Foreskin fibroblast (primary cell): ENCODE measurements at places on chromosomes 16 and 17.

DNA sequence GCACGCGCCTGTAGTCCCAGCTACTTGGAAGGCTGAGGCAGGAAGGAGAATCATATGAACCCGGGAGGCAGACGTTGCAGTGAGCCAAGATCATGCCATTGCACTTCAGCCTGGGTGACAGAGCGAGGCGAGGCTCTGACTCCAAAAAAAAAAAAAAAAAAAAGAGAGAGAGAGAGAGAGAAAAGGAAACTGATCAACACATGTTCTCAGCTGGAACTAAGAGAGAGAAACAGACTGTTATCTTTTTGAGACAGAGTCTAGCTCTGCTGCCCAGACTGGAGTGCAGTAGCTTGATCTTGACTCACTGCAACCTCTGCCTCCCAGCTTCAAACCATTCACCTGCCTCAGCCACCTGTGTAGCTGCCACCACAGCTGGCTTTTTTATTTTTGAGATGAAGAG is 60.4 kb downstream of the STH start:
- no peak for DNase-seq

DNA sequence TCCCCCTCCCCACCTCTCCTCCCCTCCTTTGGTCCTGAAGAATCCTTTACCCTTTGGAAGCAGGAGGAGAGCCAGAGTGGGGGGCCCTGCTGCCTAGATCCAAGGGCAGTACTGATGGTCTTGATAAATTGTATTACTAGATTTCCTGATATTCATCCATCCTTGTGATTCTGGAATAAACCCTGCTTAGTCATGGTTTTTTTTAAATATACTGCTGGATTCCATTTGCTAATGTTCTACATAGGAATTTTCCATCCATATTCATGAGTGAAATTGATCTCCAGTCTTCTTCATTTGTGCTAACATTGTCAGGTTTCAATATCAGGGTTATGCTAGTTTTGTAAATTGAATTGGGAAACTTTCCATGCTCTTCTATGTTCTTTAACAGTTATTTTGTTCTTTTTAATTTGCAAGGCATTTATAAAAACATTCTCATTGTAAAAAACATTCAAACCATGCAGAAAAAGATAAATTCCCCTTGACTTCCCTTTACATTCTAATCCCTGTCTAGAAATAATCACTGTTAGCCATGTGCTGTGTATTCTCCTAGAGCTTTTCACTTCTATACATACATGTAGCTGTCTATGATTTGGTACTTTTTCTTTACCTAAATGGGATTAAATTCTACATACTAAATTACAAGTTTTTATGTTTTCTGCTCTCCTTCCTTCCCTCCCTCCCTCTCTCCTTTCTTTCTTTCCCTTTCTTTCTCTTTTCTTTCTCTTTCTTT is 56.7 kb downstream of the CCDC42 start:
- DNase-seq, result no peak

DNA sequence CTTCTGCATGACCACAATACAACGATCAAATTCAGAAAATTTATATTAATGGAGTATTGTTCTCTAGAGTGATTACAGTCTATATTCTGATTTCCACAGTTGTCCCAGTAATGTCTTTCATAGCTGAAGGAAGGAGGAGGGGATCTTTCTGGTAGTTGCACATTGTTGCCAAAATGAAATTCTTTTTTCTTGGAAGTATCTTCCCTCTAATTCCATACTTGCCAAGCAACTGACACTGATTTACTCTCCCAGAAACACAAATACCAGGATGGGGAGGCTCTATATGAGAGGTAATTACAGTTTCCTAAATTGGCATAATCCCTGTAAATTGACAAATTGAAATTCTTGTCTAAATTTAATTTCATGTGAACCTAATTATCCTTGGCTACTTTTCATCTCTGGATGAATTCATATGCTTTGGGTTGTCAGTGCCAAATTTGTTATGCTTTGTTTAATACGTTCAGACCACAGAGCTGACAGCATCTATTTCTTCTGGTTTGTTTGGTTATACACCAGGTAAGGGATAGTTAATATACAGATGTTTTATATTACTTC is 30.0 kb downstream of the NOL11 start:
- no peak for DNase-seq

DNA sequence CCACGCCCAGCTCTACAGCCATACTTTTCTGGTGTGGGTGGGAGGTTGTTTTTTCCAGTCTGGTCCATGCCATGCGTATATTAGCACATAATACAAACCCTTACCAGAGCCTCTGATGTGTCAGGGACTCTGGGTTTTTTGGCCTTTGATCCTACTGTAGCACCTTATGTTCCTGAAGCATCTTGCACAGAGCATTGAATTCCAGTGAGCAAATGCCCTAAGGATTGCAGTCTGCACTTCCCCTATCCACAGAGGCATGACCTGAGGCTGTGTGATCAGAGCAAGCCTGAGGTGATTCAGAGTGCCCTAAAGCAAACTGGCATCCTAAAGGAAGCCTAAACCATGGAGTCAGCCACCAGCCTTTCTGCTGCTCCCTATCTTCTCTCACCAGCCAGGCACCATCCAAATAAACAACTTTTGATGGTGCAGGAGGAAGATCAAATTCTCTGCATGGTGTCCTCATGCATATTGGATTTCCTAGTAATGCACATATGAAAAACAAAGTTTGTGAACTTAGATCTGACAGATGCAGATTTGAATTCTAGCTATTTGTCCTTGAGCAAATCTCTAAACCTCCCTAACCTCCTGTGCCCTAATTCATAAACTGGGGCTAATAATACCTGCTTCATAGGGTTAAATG is 41.2 kb upstream of the HAS3 start:
- peak; percentile 78 for DNase-seq

GRCh38 chr17:78396441-78397337 is 18.2 kb downstream of the PGS1 start:
- no peak for DNase-seq

DNA sequence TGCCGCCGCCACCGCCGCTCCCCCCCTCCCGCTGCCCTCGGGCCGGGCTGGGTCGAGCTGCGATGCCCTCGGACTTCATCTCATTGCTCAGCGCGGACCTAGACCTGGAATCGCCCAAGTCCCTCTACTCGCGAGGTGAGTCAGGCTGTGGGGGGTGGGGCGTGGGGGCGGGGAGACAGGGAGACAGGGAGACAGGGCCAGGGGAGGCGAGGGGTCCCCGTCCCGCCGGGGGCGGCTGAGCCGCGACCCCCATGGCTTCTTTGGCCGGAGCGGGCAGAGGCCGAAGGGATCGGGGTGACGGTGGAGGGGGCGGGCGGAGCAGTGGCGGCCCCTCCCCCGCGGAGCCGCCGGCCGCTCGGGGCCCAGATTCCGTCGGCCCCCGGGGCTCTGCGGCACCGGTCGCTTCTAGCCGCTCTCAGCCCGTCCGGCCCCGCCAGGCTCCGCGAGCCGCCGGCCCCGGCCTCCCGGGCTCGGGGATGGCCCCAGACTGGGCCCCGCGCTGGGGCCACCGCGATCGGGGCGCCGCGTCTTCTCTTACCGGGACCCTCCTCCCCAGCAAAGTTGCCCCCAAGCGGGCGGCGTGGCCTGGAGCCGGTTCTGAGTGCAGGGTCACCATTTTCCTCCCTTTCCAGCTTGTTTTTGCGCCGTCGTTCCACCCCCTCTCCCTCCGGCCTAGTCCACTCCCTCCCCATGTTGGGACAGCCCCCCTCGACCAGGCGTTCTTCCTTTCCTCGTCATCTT is 644 bp downstream of the NFAT5 start:
- DNase-seq, result peak; percentile 59

DNA sequence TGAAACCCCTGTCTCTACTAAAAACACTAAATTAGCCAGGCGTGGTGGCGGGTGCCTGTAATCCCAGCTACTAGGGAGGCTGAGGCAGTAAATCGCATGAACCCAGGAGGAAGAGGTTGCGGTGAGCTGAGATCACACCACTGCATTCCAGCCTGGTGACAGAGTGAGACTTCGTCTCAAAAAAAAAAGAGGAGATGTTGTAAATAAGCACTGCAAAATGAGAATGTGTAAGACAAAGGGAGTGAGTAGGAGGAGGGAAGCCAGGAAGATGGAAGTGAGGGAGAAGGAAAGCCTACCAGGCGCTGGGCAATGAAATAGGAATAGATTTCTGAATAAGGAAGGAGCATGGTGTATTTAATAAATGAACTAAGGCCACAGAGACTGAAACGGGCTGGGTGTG is 8.7 kb upstream of the PRPF8 start:
- DNase-seq, result peak; percentile 28

DNA sequence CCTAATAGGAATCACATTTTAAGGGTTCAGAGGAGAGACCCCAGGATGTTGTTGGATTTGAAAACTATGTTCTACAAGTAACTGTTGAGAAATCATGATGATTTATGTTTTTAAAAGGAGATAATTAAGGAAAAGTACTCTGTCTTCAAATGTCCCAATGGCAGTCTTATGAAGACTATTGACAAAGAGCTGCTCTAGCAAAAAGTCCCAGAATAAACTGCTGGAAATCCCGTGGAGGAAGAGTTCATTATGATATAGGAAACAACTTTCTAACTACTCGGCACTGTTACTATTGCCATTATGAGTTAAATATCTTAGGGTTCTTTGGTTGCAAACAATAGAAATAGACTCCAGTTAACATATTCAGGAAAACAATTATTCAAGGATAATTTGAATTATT is 65.6 kb upstream of the GAS7 start:
- DNase-seq, result no peak

DNA sequence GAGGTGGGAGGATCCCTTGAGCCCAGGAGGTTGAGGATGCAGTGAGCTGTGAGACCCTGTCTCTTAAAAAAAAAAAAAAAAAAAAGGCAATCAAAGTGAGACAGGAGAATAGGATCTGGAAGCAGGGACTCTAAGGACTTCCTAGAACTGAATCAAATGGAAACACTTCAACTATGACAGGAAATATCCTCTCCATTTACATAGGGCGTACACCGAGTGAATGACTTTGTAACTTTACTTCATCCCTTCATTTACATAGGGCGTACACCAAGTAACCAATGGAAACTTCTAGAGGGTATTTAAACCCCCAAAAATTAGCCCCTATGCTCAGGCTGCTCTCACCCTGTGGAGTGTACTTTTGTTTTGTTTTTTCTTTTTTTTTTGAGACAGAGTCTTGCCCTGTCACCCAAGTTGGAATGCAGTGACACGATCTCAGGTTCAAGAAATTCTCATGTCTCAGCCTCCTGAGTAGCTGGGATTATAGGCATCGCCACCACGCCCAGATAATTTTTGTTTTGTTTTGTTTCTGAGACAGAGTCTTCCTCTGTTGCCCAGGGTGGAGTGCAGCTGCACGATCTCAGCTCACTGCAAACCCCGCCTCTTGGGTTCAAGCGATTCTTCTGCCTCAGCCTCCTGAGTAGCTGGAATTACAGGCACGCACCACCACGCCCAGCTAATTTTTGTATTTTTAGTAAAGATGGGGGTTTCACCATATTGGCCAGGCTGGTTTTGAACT is 9.6 kb upstream of the PRPSAP1 start:
- no peak for DNase-seq

GRCh38 chr16:1762196-1762878 is 9.0 kb downstream of the NME3 start:
- DNase-seq, result no peak

GRCh38 chr16:10575506-10576130 is 4.8 kb downstream of the EMP2 start:
- DNase-seq, result peak; percentile 57

- DNase-seq, result no peak
Measured at GRCh38 chr16:79045191-79045590, 555.3 kb downstream of the MAF start.

DNA sequence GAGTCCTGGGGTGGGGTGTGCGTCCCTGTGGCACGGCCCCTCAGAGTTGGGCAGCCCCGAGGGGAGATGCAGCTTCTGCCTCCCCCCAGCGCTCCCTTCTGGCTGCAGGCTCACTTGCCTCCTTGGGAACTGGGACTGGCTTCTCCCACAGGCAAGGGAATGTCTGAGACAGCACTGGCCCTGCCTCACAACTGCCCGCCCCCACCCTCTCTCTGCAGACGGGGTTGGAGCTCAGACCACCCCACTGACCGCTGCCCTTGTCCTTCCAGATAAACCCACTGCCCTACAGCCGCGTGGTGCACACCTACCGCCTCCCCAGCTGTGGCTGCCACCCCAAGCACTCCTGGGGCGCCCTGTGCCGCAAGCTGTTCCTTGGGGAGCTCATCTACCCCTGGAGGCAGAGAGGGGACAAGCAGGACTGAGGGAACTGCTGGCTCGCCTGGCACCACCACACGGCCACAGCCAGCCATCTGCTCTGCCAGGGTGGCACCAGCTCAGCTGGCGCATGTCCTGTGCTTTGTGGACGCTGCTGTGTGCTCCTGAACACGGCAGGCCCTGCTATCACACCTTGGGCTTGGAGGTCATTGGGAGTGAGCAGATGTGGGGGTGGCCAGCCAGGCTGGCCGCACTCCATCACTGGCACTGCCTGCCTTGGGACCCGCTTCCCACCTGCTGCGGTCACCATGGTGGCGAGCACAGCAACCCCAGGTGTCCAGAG is 7.1 kb upstream of the RAB40C start:
- no peak for DNase-seq
